ENCODE measurements at places on chromosomes 5 and 9.

- DNase-seq = peak; percentile 70
These were observed at the start of gene C9orf72 for GRCh38 chr9:27572918-27573633. C9orf72 (minus strand) TSS chr9:27573481; CDS start chr9:27567120, 6,361 bp downstream.

- no peak for DNase-seq
These were observed 27.2 kb upstream of the SMU1 start for GRCh38 chr9:33103501-33104281.

GRCh38 chr5:160491438-160491837 is 69.8 kb downstream of the PTTG1 start:
- DNase-seq = no peak

DNA sequence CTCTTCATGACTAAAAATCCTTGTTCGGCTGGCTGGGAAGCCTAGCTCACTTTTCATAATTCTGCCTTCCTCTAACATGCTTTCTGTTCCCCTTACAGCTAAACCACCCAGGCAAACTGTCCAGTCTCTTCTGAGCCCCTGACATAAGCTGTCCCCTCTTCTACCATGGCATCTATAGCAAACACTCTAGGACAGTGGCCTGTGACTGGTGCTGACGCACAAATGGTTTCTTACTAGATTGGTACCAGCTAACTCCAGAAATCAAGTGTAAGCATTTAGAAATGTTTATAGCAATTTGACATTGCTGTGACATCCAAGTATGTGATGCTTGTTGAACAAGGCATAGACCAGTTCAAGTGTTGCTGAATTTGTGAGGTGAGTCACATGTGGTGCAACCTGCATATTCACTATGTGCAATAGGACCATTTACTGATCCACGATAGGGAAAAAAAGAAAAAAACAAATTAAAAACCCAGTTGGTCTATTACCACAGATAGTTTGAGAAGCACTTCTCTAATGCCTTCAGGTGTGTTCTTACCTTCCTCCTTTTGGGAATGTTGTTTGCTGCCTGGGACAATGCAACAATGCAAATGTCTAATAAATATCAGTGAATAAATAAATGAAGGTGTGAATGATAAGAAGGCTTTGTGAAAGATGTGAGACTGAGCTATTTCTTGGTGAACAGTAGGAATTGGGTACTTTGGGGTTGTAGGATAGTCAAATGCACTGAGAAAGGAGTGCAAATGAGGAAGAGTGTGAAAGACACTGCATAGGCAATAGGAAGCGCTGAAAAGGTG is 22.4 kb downstream of the ELOVL7 start:
- DNase-seq = no peak

GRCh38 chr5:15026944-15027343 is 155.4 kb upstream of the ANKH start:
- DNase-seq = no peak

GRCh38 chr5:18792145-18792544 is 1157.9 kb downstream of the TAF11L14 start:
- no peak for DNase-seq

GRCh38 chr5:112907166-112907631 is 14.8 kb downstream of the REEP5 start:
- DNase-seq = no peak

- no peak for DNase-seq
These were observed 163.4 kb downstream of the RAB3C start for GRCh38 chr5:58746321-58746720.

DNA sequence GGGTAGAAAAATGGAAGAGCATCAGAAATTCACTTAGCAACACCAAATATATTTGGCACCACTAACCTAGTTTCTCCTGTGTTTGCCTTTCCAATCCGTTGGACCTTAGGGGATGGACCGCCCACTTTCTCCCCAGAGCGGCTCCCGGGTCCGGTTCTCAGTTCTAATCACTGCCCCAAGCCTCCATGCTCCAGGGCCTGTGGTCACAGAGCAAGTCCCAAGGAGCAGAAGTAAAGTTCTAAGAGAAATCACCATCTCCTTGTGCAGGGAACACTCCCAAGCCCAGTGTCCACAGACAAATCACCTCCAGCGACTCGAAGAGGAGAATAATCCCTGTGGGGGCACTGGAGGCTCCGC is 728 bp upstream of the SLC1A1 start:
- no peak for DNase-seq

DNA sequence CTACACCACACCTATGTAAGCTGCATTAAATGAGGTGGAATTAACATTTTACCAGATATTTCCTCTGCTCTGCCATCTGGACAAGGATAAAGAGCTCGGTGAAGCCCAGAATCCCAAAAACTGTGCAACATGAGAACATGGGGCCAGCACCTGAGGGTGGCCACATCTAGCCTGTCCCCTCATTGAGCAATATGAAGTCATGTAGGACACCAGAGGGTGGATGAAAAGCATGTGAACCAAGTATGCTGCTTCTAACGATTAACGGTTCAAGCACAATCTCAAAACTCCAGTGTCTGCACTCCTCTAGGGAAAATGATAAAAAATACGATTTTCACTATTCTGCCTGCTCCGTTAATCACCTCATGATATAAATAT is 545.8 kb downstream of the EBF1 start:
- no peak for DNase-seq

GRCh38 chr5:169629847-169630548 is 7.1 kb upstream of the DOCK2 start:
- no peak for DNase-seq

GRCh38 chr9:87964826-87965225 is 9.5 kb downstream of the CDK20 start:
- DNase-seq = no peak

- DNase-seq = no peak
These were observed 20.9 kb upstream of the LURAP1L start for GRCh38 chr9:12753931-12754330.

DNA sequence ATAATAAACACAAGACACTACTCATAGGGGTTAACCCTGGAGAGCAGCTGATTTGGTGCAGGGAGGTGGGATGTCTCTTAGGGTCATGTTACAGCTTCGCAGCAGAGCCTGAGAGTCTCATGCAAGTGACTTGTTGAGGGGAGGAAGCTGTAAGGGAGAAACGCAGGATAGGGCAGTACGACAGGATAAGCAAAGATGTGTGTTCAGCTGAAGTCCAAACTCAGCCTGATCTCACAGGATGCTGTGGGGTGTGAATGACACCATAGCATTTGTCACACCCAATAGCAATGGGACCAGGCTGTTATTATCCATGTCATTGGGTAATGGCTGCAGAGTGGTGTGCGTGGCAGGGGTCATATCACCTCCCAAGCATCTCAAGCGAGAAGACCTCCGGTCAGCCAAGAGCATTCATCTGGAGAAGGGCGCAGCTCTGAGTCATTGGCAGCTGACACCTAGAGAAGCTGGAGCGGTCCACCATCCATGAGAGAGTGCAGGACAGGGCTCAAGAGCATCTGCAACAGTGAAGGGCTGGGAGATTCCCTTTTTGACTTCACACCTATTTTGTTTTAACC is 49.2 kb upstream of the RPL26L1 start:
- DNase-seq = no peak

GRCh38 chr5:163407034-163407655 is 30.2 kb upstream of the CCNG1 start:
- DNase-seq = no peak

- no peak for DNase-seq
These were observed 160.2 kb downstream of the MACROH2A1 start for GRCh38 chr5:135238622-135239452.

DNA sequence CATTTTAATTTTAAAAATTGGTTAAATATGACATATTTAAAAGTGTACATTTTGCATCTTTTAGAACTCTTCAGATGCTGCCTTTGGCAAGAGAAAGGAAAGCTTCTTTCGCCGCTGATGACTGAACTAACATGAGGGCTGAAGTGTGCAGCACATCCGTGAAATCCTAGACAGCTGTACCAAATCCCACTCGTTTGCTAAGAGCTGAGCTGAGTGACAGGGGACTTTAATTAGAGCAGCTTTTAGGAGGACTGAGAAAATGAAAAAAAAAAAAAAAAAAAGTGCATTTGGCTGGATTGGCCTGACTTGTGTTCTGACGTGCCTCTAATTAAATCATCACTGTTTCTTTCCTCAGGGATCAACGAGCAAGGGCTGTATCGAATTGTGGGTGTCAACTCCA is 271.3 kb downstream of the ARHGAP26 start:
- DNase-seq = no peak

GRCh38 chr9:129202613-129203555 is 24.8 kb upstream of the IER5L start:
- DNase-seq = peak; percentile 84

- no peak for DNase-seq
These were observed 231.2 kb downstream of the ARRDC3 start for GRCh38 chr5:91151947-91152346.

DNA sequence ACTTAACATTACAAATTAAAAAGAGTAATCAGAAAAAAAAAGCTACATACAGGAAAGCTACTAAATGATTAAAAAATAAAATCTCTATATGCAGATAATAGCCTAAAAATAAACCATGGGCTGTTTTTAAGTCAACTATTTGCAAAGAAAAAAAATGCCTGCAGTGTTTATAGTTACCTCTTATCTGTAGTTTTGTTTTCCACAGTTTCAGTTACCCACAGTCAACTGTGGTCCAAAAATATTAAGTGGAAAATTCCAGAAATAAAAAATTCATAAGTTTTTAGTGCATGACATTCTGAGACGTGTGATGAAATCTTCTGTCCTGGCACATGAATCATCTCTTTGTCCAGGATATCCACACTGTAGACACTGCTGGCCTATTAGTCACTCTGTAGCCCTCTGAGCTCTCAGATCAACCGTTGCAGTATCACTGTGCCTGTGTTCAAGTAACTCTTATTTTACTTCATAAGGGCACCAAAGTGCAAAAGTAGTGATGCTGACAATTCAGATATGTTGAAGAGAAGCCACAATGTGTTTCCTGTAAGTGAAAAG is 59.2 kb downstream of the PRELID2 start:
- no peak for DNase-seq

GRCh38 chr5:136084698-136085097 is 47.9 kb upstream of the SMAD5 start:
- no peak for DNase-seq

- no peak for DNase-seq
These were observed 783.3 kb upstream of the SEMA6A start for GRCh38 chr5:117357886-117358285.

- no peak for DNase-seq
These were observed 172.1 kb downstream of the RASEF start for GRCh38 chr9:82890865-82891264.

GRCh38 chr5:163978897-163979296 is 473.5 kb downstream of the MAT2B start:
- no peak for DNase-seq

GRCh38 chr5:138772986-138773594 is 19.9 kb downstream of the CTNNA1 start:
- no peak for DNase-seq

DNA sequence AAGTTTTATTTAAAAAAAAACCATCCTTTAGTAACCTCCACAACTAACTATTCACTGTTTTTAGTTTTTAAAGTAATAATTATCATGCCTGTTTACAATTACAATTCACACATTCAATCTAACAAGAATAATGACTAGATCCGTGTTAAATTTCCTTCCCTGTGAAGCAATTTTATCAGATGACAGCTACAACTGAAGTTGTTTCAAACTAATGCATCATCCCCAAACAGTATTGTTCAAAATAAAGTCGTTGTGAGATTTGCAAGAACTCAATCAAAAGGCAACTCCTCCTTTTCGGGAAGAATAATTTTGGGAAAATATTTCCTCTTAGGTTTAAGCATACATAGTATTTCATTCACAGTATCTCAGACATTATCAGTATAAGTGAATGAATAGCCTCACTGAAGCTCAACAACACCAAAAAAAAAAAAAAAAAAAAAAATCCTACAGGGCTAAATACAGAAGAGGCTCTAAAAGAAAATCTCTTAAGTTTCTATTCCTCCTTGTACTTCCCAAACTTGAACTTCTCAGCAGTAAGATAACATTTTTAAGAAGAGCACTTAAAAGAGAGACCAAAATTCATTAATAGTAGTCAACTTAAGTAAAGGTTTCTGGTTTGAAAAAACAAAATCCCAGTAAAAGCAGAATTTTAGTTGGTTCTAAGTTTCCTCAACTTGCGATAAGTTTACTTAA is 9.4 kb downstream of the C9orf72 start:
- DNase-seq = no peak

GRCh38 chr5:84696651-84697050 is 312.0 kb upstream of the EDIL3 start:
- no peak for DNase-seq

DNA sequence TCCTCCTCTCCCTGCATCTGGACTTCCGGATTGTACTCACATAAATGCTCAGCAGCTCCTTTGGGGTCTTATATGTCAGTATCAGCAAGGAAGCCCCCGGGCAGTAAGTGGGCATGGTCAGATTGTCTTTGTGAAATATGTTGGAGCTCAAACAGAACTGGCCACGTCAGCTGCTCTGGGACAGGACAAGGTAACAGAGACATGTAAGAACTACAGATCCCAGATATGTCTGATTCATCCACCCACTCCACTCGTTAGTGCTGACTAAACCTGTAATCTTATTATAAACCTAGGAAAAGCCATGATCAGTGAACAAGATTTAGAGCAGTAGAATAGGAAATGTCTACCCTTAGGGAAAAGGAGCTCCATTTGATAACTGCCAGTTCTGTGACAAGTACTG is 561.8 kb downstream of the CETN3 start:
- no peak for DNase-seq

DNA sequence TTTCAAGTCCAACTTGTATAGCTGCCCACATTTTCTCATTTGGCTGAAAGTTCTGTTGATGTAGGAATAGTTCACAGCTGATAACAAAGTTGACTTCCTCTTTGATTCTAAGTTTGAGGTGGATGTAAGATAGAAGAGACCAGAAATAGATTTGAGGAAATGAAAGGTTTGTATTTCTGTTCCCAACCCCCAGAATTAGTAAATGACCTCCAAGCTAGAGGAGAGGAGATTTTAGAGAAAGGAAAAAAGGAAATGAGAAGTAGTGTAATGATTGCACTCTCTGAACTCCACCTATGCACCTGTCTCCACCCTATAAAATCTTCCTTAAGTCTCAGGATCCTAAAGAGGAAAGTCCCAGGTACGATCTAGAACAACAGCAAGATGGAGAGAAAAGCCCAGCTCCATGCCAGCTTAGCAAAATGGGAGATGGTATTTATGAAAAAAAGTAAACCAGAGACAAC is 130.4 kb upstream of the POC5 start:
- DNase-seq = no peak

DNA sequence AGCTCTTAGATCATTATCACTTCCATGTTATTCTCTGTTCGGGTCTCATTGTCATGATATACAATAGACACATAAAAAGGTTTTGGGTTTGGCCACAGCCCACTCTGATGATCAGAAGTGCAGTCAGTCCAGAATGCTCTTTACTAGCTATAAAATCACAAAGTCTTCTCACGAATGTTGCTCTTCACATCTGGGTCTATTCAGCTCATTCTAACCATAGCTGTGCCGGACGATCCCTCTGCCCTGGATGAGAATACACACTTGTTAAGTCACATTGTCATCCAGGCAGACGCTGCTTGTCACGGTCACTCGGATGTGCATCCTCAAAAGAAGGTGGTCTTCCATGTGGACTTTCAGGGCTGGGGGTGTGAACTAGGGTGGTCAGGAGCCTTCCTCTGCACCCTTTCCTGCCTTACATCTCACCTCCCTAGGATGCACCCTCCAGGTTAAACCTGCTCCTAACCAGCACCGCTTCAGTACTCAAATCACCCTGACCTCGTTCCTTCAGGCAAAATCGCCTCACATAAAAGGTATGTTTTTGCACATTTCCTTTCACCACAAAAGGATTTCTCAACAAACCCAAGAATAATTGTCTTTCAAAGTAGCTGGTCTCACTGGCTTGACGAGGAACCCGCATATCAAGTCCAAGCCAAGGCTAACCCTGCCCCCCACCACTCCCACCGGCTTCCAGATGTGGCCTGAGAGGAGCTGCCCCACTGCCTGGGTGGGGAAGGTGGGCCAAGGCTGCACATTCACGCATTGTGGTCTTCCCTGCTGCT is 21.9 kb downstream of the ANKH start:
- no peak for DNase-seq

All from substantia nigra (tissue), 51 donors.